ENCODE measurements at places on chromosomes 5 and 9. TPM values are rescaled to one million over a fixed set of nuclear protein-coding genes. Genes with fewer than 3 reads are reported as not detected.

DNA sequence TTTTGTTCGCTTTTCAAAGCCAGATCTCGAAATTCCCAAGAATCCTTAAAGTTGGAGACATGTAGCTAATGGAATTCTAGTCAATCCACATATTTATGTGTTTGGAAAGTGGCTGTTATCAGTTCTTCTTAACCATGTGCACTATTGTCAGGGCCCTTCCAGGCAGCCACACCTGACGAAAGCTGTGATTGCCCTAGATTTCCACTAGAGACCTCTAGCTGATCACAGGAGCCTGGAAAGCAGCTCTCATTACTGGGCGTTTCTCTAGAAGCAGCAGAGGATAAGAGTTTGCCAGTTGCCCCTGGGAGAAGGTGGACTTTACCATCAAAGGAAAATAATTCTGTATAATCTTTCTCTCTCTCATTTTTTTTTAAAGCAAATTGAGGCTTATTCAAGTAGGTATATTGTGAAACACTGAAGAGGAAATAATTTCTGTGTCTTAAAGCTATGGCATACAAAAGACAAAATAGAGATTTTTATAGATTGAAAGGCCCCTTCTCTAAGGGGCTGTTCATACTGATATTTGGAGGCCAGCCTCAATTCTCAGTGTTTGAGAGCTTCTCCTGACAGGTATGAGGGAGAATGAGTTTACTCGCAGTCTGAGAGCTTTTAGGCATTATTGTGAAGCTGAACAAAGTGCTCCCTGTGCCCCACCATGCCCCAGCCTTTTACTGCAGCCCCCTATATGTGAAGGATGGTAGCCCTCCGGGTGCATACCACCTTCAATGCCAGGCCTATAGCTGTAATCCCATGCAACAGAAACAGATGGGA, 405.4 kb upstream of the ACTBL2 start:
- H3K4me1 ChIP-seq, result peaks cover 3% of the 10 kb centered on the region
- no peak for DNase-seq
- H3K27ac ChIP-seq, result no peak overlapping the region

- H3K36me3 ChIP-seq, result no peaks in the 10 kb centered on the region
- DNase-seq, result no peak
- no peak overlapping the region for H3K4me3 ChIP-seq
- no peak overlapping the region for H3K27ac ChIP-seq
- H3K27me3 ChIP-seq, result no peaks in the 10 kb centered on the region
Observed at GRCh38 chr9:21295992-21296391, 9.1 kb downstream of the IFNA5 start.

DNA sequence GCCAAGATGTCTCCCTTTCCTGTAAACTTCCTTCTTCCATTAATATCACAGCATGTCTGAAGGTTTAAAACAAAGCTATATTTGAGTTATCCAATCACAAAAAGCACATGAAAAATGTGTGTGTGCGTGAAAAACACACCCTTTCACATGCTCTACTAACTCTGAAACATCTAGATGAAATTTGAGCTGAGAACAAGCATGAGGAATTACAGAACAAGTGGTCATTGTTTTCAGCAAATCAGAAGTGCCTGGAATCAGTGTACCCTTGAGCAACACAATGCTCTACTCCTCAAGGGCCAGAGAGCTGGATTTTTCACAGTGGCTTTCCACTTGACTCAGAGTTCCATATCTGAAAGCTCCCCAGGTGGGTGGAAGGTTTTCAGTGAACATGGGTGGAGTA, 255.9 kb downstream of the PSAT1 start:
- no peak overlapping the region for H3K27ac ChIP-seq
- no peaks in the 10 kb centered on the region for H3K36me3 ChIP-seq
- no peaks in the 10 kb centered on the region for H3K4me1 ChIP-seq
- H3K4me3 ChIP-seq, result no peak overlapping the region
- no peak for DNase-seq

Gene DDX4
- not detected for total RNA-seq

DNA sequence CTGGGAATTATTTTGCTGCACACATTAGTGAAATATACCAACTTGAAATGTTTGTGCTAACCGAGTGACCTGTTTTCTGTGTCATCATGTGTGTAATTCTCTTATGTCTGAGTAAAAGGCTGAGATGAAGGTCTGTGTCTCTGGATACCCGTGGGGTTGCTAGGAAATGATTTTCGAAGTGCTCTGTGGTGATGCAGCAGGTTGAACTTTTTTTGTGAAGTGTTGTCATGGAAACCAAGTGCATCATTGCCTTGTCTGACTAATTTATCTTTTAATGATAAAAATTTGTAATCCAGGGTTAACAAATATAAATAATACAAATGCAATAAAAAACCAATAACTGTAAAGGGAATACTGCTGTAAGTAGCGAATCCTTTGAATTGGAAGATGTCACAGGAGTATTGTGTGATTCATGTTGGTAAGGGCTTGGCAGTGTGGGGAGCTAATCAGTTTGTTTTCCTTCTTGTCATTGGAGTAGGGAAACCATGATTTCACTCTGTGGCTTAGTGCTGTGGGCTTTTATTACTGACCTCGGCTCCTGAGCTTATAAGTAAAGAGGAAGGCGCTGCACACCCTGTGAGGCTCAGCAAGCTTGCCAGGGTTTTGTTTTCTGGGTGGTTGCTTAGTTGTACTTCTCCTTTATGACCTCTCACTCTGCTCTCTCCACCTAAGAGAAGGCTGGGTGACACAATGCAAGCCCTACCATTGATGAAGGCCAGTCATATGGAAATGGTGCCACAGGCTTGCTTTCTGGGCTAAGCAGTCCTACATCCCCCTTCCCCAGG, 22.3 kb downstream of the PDE8B start:
- DNase-seq, result no peak
- no peaks in the 10 kb centered on the region for H3K27me3 ChIP-seq
- no peaks in the 10 kb centered on the region for H3K36me3 ChIP-seq
- no peak overlapping the region for H3K4me3 ChIP-seq

DNA sequence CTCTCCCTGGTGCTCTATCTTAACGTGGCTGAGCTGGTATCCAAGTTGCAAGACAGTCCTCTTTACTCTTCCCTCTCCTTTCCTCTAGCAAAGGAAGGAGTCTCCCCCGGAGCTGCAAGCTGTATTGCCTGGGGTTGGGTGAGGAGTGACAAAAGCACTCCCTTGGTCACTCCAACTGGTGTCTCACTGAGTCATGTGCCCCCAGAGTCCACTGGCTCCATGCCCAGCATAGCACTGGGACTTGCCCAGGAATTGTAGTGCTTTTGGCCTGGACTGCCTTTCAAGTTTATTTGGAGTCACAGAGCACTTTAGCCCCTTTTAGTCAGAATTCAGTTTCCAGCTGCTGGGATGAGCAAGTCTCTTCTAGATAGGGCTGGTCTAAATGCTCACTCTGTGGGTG, 82.6 kb upstream of the FST start:
- no peaks in the 10 kb centered on the region for H3K4me1 ChIP-seq
- H3K36me3 ChIP-seq, result no peaks in the 10 kb centered on the region
- H3K4me3 ChIP-seq, result no peak overlapping the region
- H3K27me3 ChIP-seq, result no peaks in the 10 kb centered on the region

- H3K4me3 ChIP-seq, result no peak overlapping the region
- peaks cover 7% of the 10 kb centered on the region for H3K4me1 ChIP-seq
- no peaks in the 10 kb centered on the region for H3K36me3 ChIP-seq
- no peaks in the 10 kb centered on the region for H3K27me3 ChIP-seq
Observed at GRCh38 chr9:27626244-27627187, 53.2 kb upstream of the C9orf72 start.

- no peak for DNase-seq
- no peak overlapping the region for H3K4me3 ChIP-seq
- no peaks in the 10 kb centered on the region for H3K36me3 ChIP-seq
- no peaks in the 10 kb centered on the region for H3K27me3 ChIP-seq
- no peaks in the 10 kb centered on the region for H3K4me1 ChIP-seq
Observed at GRCh38 chr9:13020146-13021040, 245.6 kb downstream of the LURAP1L start.

Gene SLC6A7
- total RNA-seq, result not detected

DNA sequence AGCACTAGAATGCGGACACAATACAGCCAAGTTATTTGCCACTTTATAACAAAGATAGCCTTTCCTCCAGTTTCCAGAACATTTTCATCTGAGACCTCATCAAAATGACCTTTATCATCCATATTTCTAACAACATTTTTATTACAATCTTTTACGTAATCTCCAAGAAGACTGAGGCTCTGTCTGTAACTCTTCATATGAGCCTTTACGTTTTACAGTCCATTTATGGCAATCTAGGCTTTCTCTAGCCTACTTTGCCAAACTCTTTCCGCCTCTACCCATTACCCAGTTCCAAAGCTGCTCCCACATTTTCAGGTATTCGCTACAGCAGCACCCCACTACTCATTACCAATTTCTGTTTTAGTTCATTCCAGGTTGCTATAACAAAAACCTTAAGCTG, 8.2 kb upstream of the SEMA5A start:
- H3K4me1 ChIP-seq, result no peaks in the 10 kb centered on the region
- no peak for DNase-seq
- H3K27ac ChIP-seq, result no peak overlapping the region
- no peaks in the 10 kb centered on the region for H3K27me3 ChIP-seq
- H3K36me3 ChIP-seq, result no peaks in the 10 kb centered on the region

DNA sequence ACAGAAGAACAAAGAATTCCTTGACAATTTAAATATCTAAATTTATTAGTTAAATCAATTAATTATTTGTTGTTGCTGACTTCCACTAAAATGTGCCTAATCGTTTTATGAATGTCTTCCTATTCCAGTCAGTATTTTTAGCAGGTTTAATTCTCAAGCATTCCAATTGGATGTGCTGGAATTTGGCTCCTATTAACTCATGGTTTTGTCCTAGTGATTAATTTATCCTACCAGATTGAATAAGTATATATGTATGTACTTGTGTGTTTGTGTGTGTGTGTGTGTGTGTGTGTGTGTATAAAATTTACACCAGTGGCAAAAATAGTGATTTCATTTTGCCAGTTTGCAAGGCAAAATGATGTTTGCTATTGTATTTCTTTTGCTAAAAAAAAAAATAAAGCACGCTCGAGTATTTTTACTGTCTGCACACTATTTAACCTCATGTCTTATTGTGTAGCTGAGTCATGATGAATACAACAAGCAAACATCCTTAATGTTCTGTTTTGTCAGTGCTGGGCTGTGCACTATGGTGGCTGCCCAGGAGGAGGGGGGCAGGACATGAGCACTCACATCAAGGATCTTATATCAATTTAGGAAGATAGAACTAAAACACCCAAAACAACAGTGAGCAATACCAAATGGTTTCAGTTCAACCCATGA, 375.5 kb downstream of the PDE4D start:
- no peak overlapping the region for H3K27ac ChIP-seq
- no peak for DNase-seq
- no peaks in the 10 kb centered on the region for H3K27me3 ChIP-seq
- no peaks in the 10 kb centered on the region for H3K36me3 ChIP-seq
- no peak overlapping the region for H3K4me3 ChIP-seq
- no peaks in the 10 kb centered on the region for H3K4me1 ChIP-seq

DNA sequence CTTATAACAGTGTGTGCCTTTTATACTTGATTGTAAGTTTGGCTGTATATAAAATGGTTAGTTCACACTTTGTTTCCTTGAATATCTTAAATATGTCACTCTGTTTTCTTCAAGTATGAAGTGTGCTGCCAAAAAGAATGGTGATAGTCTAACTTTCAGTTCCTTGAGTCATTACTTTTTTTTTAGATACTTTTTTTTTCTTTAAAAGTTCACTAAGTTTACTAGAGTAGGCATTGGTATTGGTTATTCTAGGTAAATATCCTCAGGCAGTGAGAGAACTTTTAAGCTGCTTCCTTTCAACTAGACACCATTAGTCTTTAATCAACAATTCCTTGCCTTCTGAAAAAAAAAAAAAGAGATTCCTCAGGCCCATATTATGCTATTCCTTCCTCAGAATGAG, 41.9 kb downstream of the SPEF2 start:
- no peaks in the 10 kb centered on the region for H3K36me3 ChIP-seq
- no peak overlapping the region for H3K27ac ChIP-seq
- H3K4me1 ChIP-seq, result no peaks in the 10 kb centered on the region
- no peak for DNase-seq

Data from left lung (tissue), 14 donors.